Effector memory CD8-positive, alpha-beta T cell (primary cell): ENCODE measurements at places on chromosomes 2 and 18.

- no peak for DNase-seq
Measured at GRCh38 chr2:176085861-176086771, 2.4 kb upstream of the EVX2 start.

- no peak for DNase-seq
Measured at GRCh38 chr2:158580760-158581159, 124.0 kb downstream of the PKP4 start.

GRCh38 chr2:46018773-46019591 lies 278.2 kb upstream of the EPAS1 start:
- no peak for DNase-seq

- DNase-seq = no peak
Measured at GRCh38 chr2:60706021-60706420, 50.0 kb upstream of the PAPOLG start.

DNA sequence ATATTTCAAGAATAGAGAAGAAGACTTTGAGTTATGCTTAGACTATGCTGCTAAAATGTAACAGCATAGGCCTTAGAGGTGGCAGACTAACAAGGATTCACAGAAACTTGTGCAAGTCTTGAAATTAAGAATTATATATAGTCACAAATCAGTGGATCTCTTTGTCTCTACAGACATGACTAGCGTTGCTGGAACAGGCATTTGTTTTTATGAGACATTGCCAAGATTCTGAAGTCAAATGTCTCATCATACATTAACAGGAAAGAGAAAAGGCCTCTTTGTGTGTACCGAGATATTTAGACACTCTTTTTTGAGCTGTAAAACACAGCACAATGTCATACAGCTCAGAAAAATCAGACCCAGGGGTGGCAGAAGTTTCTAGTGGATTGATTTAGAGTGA lies 207.1 kb downstream of the TMX3 start:
- DNase-seq = no peak

- DNase-seq = no peak
Measured at GRCh38 chr2:32647180-32647651, 19.4 kb downstream of the TTC27 start.

GRCh38 chr18:9743200-9744016 lies 35.3 kb downstream of the RAB31 start:
- no peak for DNase-seq

DNA sequence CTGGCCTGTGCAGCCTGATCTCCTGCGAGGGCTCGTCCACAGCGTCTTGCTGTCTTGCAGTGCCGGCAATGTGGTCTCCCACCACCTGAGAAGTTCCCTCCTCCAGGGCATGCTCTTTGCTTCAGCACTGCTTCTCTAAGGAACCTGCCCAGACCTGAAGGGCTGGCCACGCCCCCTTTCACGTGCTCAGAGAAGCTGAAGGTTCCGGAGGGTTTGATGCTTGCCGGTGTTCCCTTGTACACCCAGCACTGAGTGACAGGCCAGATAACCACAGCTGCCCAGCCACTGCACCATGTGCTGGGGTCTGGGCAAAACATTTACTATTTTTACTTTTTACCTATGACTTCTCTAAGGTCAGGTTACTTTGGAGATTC lies 1.7 kb upstream of the POLR2D start:
- DNase-seq = peak; percentile 54

DNA sequence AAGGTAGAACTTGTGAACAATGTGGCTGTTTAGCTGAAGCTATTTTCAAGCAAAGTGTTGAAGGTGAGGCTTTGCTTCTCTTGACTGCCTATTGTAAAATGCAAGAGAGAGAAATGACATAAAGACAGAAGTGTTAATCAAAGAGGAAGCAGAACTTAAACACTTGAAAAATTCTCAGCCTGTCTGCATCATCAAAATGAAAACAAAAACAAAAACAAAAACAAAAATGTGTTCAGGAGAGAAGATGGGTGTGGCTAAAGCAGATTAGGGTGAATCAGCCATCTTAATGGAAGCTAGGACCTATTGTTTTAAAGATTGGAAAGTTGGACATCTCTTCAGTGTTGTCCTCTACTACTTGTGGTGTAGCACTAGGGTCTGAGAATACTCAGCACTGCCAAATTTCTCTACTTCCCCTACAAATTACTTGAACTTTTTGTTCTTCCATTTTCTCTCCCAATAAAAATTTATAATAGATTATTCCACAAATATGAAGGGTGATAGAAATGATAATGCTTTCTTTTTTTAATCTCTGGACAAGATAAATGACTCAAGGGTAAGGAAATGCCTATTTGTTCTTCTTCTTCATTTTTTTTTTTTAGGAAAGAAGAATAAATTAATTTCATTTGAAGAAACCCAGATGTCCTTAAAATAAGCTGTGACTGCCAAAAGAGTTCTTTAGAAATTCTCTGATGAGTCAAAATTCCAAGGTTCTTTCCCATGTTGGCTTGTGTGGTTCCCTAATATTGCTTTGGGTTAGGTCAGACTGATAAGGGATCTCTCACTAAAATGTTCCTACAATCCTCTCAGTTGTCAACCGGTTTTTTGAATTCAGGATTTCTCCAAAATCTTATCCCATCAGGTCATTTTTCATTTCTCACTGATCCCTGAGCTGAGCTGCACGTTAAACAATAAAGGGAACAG lies 571.2 kb upstream of the ZEB2 start:
- DNase-seq = no peak

DNA sequence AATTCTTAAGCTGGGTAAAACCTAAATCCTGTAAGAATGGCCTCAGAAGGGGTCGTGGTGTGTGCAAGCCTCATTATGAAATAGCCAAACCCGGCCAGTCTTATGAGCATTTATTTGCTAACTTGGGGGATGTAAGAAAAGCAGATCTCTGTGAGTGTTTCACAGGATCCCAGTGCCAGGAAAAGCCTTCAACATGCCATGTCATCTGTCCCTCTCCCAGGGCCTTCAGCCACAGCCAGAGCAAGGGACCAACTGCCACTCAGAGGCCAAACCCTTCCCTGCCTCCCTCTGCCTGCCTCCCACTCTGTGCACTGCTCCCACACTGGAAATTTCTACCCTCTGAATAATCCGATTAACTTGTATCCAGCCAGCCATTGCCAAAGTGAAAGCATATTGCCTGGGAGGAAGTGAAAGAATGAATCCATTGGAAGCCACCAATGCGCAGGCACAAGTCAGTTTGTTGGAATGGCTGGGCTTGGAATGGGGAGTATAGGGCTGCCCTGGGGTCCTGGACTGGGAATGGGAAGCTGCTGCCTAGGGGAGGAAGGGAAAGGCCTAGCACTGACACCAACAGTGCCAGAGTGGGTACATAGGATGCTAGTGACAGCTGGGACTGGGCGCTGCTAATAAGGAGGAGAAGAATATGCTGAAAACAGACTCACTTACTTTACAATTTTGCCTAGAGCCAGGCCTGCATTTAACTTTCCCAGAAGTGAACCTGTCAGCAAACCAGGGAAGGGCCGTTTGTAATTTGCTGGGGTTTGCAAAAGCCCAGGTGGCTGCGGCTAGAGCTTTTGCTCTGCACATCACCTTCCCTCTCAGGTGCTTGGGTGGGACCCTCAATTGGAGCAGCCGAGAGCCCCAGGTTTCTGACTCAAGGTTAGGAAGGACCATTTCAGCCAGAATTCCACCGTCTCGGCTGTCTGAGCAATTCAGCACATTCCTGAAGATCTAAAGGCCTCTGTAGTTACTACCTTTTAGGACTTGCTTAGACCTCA lies 146.6 kb upstream of the NCK2 start:
- no peak for DNase-seq

GRCh38 chr2:18605115-18605514 lies 15.7 kb upstream of the NT5C1B start:
- no peak for DNase-seq

DNA sequence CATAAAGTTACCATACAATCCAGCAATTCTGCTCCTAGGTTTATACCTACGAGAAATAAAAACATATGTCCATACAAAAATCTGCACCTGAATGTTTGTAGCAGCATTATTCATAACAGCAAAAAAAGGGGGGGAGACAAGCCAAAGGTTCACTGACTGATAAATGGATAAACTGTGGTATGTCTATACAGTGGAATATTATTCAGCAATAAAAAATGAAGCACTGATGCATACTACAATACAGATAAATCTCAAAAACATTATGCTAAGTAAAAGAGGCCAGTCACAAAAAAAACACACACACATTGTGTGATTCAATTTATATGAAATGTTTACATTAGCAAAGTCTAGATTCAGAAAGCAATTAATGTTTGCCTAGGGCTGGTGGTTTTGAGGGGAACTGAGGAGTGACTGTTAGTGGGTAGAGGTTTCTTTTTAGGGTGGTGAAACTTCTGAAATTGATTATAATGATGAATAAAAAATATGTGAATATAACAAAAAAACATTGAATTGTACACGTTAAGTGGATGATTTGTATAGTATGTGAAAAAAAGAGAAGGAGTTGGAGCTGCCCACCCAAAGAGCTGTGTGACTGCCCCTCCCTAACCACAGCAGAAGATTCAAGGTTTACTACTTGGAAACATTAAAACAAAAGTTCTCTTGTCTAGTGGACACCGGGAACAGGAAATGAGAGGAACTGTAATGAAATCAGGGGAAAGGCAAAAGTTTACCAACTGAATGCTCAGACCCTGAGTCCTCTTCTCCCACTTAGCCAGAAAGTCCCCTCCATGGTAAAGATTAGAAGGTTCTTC lies 13.4 kb downstream of the COLEC12 start:
- no peak for DNase-seq

DNA sequence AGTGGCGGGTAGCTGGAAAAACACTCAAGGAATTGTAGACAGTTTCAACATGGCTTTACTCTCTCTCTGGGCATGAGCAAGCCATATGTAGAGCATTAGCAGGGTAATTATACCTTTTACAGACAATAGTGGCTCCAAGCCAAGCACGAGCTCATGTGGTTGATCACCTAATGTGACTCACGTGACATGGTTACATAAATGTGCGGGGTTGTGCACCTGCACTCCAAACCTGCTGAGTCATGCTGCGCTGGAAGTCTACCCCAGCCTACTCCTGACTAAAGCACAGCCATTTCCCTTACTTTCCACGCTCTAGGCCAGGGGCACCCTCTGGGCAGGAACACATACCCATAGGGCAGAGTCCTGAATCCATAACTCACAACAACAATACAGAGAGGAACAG lies 232.8 kb downstream of the MBD5 start:
- no peak for DNase-seq

DNA sequence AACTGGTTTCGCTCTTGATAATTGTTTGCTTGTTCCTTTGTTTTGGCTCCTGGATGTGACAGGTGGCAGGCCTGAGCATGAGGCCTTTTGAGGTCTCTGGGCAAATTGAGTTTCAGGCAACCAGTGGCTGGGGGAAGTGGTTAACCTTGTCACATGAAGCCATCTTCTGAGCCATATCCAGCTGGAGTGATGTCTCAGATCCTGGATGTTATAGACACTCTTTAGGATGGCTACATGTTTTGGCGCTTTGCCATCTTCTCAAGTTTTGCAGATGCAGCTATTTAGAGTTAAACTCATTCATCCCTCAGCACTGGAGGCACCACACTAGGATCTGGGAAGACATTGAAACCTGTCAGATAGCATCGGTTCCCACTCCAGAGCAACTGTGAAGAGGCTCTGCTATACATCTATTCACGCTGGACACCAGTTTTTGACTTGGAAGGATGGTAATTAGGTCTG lies 25.3 kb upstream of the TACR1 start:
- DNase-seq = no peak

DNA sequence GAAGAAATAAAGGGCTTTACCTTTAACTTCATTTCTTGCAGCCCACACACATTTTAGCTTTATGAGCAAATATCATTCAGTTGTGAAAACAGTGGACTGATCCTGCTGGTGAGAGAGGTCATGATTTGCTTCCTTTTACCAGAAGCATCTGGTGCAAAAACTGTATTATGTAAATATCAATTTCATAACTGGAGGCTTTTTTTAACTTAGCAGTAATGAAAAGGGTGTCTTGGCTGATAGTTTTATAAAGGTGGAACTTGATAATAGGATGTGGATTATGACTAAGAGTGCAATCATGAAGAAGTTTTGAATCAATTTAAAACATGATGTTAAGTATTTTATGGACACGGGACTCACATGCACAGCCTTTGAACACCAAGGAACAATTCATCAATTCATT lies 304.4 kb downstream of the GULP1 start:
- DNase-seq = no peak

DNA sequence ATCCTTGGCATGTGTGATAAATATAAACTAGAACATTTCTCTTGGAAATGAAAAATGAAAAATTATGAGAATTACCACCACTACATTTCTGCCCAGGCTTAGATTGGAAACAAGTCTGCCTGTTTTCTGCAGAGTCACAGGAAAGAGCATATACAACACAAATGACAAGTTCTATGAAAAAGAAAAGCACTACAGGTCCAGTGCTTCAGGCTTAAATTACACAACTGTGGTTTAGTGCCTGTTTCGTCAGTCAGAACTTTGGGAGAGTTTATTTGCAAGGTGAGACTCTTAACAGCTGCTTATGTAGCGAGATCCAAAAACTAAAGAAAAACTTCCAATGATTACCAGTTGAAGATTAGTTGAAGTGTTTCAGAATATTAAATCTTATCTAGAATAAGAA lies 68.9 kb downstream of the RTN4 start:
- no peak for DNase-seq

DNA sequence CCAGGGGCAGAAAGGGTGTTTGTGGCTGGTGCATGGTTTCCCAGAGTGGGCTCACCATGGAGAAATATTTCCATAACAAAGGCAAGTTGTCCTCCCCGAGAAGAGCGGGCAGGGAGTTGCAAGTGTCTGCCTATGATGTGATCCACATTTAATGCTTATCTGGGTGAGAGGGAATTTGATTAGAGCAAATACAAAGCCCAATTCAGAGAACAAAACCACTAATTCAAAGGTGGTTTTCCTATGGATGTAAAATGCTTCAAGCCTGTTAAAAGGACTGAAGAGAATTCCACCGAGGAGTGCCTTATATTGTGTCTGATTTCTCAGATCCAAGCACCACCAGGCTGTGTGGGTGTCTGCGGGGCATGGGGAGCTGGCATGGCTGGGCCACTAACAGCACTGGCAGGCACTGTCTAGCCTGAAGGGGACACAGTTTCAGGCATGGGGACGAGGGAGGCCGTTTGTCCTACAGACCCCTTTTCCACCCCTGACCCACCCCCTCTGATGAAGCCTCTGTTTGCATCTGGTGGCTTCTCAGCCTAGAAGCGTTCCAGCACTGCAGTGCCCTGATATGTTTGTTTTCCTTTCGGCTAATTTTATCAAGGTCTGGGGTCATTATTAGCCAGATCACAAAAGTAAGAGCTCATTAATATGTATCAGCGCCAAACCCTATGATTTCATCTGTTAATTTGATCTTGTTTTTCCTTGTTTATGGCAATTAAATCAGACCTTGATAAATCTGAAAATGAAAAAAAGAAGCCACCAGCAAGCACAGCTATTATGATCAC lies 357.3 kb downstream of the HRH4 start:
- DNase-seq = no peak

- no peak for DNase-seq
Measured at GRCh38 chr18:67216846-67217245, 299.7 kb downstream of the DSEL start.

GRCh38 chr2:230000118-230000841 lies 68.4 kb downstream of the SLC16A14 start:
- no peak for DNase-seq

- DNase-seq = no peak
Measured at GRCh38 chr2:202052235-202052634, 18.6 kb downstream of the FZD7 start.

GRCh38 chr18:7604361-7604760 lies 37.2 kb downstream of the PTPRM start:
- DNase-seq = no peak

GRCh38 chr18:7459851-7460770 lies 107.0 kb upstream of the PTPRM start:
- no peak for DNase-seq

- DNase-seq = no peak
Measured at GRCh38 chr18:13382366-13382953, 163.9 kb downstream of the LDLRAD4 start.

GRCh38 chr18:65661391-65661790 lies 89.4 kb upstream of the CDH7 start:
- DNase-seq = no peak
